CD4-positive, alpha-beta T cell treated with Interleukin-10 for 1 hour (primary cell): ENCODE measurements at places on chromosomes 4 and X.

DNA sequence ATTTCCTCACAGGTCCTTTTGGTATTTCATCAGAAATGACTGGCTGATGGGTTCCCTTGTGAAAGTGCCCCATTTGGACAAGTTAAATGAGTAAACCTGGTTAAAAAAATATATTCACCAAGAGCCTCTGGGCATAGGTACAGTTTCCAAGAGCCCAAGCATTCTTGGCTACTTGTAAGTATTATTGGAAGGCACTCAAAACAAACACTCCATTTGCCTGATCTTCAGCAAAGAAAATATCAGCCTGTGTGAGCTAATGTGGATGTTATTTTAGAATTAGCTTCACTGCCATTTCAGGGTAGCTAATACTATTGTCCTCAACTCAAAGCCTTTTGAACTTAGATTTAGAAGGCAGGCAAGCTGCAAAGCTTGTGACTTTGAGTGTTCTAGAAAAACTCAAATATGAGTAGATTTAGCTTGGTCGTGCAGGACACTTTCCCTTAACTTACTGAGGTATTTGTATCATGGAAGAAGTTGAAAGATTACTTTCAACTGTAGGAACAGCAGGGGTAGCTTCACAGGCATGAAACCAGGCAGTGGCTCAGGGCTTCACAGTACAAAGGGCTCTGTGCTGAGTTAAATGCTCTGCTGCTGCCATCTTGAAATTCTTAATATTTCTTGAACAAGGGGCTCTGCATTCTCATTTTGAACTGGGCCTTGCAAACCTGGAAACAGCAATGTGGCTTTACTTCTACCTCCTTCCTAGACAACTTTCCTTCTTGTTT, 177.2 kb downstream of the AMELX start:
- no peak for DNase-seq

DNA sequence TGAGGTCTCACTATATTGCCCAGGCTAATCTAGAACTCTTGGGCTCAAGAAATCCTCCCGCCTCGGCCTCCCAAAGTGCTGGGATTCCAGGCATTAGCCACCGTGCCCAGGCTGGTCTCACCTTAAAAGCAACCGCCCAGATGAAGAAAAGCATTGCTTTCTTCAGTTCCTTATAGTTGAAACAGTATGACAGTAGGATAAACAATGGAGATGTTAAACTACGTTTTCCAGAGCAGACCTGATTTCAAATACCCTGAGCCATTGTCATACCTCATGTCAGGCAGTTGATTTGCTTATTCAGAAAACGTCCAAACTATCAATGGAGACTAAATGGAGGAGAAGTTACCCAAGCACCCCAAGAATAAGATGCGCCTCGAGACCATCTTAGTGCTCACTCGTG, 26.3 kb upstream of the TMEM131L start:
- no peak for DNase-seq

GRCh38 chrX:154784149-154784995, 20.9 kb downstream of the MPP1 start:
- no peak for DNase-seq

DNA sequence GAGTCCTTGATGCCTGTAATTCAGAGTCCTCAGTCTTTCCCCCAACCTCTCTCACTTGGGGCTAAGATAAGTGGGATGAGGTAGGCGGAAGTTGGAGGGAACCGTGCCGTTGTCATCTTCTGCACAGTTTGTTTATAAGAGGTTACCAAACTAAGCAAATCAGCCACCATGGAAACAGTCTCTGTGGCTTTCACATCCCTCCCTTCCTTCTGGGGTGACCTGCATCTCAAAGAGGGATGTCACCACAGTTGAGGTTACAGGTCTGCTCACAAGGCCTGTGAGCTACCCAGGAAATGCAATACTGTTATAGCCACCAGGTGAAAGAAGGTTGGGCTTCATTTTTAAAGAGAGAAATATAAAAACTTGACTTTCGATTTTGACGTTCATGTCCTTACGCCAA, 26.3 kb downstream of the RTL5 start:
- peak; percentile 86 for DNase-seq

- no peak for DNase-seq
Measured at GRCh38 chr4:106062452-106062875, 167.2 kb downstream of the NPNT start.

DNA sequence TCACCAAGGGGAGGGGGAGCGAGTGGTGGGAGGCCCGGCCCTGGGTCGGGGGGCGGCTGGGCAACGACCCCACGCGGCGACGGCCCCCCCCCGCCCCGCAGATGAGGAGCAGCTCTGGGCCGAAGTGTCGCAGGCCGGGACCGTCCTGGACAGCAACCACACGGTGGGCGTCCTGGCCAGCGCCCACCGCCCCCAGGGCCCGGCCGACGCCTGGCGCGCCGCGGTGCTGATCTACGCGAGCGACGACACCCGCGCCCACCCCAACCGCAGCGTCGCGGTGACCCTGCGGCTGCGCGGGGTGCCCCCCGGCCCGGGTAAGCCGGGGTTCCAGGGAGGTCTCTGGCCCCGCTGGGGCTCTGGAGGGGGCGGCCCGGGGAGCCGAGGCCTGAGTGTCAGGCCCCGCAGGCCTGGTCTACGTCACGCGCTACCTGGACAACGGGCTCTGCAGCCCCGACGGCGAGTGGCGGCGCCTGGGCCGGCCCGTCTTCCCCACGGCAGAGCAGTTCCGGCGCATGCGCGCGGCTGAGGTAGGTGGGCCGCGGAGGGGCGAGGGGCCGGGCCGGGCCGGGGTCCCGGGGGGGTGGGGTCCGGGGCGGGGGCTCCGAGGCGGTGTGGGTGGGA, 8.7 kb upstream of the FGFRL1 start:
- DNase-seq: no peak

- no peak for DNase-seq
Measured at GRCh38 chr4:58776627-58777026, 1666.4 kb upstream of the IGFBP7 start.

DNA sequence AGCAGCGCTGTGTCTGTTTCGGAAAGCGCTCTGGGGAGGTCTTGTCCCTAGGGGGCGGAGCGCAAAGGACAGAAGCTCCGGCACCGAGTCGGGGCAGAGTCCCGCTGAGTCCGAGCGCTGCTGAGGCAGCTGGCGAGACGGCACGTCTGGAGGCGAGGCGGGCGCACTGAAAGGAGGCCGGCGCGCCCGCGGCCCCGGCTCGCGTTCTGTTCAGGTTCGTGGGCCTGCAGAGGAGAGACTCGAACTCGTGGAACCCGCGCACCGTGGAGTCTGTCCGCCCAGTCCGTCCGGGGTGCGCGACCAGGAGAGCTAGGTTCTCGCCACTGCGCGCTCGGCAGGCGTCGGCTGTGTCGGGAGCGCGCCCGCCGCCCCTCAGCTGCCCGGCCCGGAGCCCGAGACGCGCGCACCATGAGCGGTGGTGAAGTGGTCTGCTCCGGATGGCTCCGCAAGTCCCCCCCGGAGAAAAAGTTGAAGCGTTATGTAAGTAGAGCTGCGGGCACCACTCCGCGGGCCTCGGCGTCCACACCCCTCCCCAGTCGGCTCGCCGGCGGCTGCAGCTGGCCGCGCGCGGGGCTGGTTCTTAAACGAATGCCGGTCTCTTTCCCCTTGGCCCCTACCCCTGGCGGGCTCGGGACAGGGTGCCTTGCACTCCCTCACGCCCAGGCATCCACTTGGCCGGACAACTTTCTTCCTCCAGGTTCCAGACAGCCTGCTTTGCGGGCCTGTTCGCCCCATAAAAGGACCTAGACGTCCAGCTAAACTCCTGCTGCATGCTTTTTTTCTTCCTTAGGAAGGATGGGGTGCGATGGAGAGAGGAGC, at the start of gene GAB1:
TSS of gene GAB1 (plus strand) at position 96 of the 819 bp plus-strand sequence. CDS start at position 409, 313 bp downstream.
- peak; percentile 28 for DNase-seq

- peak; percentile 31 for DNase-seq
Measured at GRCh38 chrX:71366674-71367256, 608 bp downstream of the TAF1 start.

DNA sequence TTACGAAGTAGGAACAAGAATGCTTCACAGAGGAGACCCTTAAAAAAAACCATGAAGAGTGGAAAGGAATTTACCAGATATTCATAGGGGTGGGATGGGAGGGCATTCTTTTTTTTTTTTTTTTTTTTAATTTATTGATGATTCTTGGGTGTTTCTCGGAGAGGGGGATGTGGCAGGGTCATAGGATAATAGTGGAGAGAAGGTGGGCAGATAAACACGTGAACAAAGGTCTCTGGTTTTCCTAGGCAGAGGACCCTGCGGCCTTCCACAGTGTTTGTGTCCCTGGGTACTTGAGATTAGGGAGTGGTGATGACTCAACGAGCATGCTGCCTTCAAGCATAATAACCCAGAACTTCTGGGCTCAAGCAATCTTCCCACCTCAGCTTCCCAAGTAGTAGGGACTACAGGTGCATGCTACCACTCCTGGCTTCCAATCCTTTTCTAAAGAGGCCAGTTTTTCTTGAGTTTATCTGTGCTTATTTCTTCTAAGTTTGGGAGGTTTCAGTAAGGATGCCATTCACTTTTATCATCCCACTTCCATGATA, 65.9 kb upstream of the OGT start:
- DNase-seq: no peak

DNA sequence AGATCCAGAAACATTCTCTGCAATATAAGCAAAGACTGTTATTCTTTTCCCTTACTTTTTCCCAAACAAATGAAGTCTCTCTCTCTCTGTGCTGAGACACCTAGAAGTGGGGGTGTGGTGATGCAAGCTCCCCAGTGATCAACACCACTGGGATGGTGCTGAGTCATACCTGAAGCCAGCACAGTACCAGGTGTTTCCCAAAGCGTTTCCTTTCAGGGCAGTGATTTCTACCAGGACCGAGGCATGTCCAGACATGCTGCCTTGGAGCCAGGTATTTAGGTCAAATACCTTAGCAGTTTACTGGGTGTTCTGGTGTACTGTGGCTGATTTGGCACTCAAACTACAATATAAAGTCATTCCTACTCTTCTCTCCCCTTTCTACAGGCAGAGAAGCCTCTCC, 726.5 kb downstream of the FAM133A start:
- DNase-seq: no peak

GRCh38 chr4:144903953-144904711, 193.9 kb downstream of the ANAPC10 start:
- DNase-seq: no peak

- no peak for DNase-seq
Measured at GRCh38 chrX:148535639-148536038, 35.2 kb downstream of the AFF2 start.

GRCh38 chr4:52586069-52586468, 73.0 kb downstream of the USP46 start:
- DNase-seq: no peak

GRCh38 chrX:43633757-43634156, 22.3 kb upstream of the MAOA start:
- no peak for DNase-seq

- no peak for DNase-seq
Measured at GRCh38 chr4:114087596-114088230, 108.3 kb upstream of the ARSJ start.

DNA sequence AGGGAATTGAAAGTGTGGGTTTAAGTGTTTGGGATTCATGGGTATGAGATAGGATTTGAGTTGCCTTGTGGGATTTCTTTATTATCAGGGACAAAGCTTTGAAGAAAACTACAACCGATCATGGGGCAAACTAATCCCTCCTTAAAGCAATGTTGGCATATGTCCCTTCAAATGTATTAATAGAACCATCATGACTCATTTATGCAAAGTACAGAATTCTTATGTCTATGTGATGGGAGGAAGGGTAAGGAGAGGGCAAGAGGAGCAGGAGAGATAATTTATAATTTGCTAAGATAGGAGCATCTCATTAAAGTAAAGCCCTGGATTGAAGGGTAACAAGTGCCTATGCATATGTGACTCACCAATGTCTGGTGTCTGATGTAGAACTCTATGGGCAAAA, 94.2 kb downstream of the PHEX start:
- no peak for DNase-seq

DNA sequence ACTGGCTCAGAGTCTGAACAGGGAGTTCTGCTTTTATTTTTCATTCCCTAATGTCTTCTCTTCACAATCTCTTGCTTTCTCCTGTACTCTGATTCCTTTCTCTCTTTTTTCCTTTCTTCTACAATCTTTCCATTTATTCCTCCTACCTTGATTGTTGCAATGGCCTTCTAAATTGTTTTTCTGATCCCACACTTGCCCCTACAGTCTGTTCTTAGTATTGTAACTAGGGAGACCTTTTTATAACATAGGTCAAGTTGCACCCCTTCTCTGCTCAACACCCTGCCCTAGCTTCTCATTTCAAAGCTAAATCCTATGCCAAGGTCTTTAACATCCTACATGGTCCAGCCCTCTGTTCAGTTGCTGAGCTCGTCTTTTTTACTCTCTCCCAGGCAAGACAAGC, 277.9 kb downstream of the GBA3 start:
- DNase-seq: no peak

DNA sequence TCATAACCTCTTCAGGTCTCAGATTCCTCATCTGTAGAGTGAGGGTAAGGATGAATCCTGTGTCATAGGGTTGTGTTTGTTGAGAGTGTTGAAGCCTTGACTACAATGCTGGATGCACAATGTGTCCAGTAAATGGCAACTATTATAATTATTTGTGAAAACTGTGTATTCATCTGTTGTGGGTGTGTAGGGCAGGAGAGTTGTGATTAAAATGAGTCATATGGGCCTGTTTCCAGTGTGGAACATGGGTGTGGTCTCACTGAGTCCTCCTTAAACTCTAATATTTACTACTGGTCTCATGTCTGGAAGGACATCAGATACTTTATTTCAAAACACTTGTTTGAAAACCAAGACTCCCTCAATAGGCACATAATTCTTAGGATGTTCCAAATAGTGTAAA, 208.5 kb upstream of the CASK start:
- no peak for DNase-seq

DNA sequence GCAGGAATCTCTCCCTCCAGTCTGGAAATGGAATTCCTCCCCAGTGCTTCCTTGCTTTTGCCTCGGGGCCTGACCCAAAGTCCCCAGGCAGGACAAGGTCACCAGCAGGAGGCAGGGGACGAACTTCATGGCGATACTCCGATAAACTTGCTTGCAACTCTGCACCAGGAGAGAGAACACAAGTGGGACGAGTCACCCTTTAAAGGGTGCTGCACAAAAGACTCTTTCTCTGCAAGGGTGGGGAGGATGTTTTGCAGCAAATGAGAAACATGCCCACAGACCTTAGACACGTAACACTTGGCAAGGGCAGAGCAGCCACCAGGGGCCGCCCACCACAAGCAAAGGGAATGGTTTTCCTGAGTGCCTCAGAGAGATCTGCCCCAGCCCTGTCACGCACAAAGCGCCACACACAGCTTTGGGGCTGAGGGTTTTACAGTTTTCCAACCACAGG, at the start of gene FGFBP2:
TSS of gene FGFBP2 (minus strand) at position 175 of the 451 bp plus-strand sequence. CDS start at position 129, 46 bp downstream.
- DNase-seq: peak; percentile 57

- no peak for DNase-seq
Measured at GRCh38 chrX:154800478-154801210, 4.6 kb downstream of the MPP1 start.

- DNase-seq: no peak
Measured at GRCh38 chr4:158885564-158885963, 116.7 kb downstream of the FNIP2 start.

GRCh38 chr4:26179316-26179760, 141.5 kb upstream of the RBPJ start:
- no peak for DNase-seq

DNA sequence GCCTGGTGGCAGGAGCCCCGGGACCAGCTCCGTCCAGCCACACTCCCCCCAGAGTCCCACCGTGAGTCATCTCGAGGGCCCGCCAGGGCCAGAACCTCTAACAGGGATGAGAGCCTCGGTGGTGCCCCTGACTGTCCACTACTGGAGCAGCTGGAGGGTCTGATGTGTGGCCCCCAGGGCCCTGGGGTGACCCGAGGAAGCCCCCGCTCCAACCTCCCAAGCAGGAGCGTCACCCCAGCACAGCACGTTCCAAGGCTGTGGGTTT, 135.9 kb upstream of the NKX1-1 start:
- no peak for DNase-seq

GRCh38 chrX:39869846-39870601, 227.7 kb downstream of the BCOR start:
- peak; percentile 74 for DNase-seq
